Astrocyte (in vitro differentiated cells and primary cell): ENCODE measurements at places on chromosomes 2 and 18. TPM values are rescaled to one million over a fixed set of nuclear protein-coding genes. Genes with fewer than 3 reads are reported as not detected.

The MGAT4A gene
- total RNA-seq: 1.2 and 1.7 TPM in 2 replicates

The RAB6D gene
- 0.43 and 0.70 TPM in 2 replicates for total RNA-seq

The FOXD4L1 gene
- total RNA-seq: not detected in 2 replicates

The SPDYA gene
- total RNA-seq: 1.3 and 1.4 TPM in 2 replicates

The GTF2A1L gene
- total RNA-seq: not detected in 2 replicates

The NLRC4 gene
- not detected in 2 replicates for total RNA-seq

The SKOR2 gene
- total RNA-seq: not detected in 2 replicates

The SPC25 gene
- 0.60 and 1.6 TPM in 2 replicates for total RNA-seq

The KCNE4 gene
- 0.27 and 0.34 TPM in 2 replicates for total RNA-seq

DNA sequence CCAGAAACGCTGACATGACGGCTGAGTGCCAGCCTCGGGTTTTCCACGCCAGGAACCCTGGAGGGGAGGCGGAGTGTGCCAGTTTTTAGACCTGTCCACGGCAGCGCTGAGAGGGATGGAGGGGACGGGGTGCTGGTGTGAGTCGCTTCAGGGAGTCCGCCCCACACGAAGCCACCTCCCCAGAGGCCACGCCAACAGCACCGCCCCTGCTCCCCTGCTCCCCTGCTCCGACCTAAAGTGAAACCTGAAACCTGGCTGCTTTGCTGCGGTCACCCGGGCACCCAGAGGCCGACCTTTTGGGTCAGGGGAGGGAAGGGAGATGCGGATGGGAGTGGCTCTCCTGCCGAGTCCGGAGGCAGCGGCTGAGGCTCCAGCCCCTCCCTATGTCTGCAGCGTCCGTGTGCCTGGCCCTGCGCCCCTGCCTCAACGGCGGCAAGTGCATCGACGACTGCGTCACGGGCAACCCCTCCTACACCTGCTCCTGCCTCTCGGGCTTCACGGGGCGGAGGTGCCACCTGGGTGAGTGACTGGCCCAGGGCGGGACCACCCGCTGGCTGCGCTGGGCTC lies 38.1 kb downstream of the SNED1 start:
- peaks cover 7% of the 10 kb centered on the region for H3K4me1 ChIP-seq
- DNase-seq: no peak
- H3K27me3 ChIP-seq: peaks cover 7% of the 10 kb centered on the region
- H3K4me3 ChIP-seq: no peak overlapping the region

DNA sequence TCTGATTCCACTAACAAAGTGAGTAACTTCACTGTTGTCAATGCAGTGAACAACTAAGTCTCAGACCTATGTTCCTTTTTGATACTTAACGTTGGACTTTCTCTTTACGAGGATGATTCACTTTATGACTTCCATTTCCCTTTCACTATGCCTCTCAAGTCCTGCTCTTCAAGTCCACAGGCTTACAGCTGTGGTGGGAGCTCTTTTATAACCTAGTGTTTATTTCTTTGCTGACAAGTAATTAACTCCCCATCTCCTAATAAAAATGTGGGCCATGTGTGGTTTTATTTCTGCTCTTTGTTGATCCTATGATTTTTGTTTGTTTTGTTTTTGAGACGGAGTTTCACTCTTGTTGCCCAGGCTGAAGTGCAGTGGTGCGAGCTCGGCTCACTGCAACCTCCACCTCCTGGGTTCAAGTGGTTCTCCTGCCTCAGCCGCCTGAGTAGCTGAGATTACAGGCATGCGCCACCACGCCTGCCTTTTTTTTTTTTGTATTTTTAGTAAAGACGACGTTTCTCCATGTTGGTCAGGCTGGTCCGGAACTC lies 142.1 kb downstream of the USP34 start:
- peaks cover 18% of the 10 kb centered on the region for H3K36me3 ChIP-seq
- no peaks in the 10 kb centered on the region for H3K4me1 ChIP-seq
- H3K27me3 ChIP-seq: no peaks in the 10 kb centered on the region
- H3K4me3 ChIP-seq: no peak overlapping the region
- DNase-seq: peak; percentile 4

- H3K4me1 ChIP-seq: peaks cover 29% of the 10 kb centered on the region
- no peak overlapping the region for H3K4me3 ChIP-seq
- peak; percentile 55 for DNase-seq
- peak overlapping the region; percentile 64 for H3K27ac ChIP-seq
- H3K36me3 ChIP-seq: no peaks in the 10 kb centered on the region
These were observed 66.3 kb downstream of the ZEB2 start for GRCh38 chr2:144453486-144454158.

DNA sequence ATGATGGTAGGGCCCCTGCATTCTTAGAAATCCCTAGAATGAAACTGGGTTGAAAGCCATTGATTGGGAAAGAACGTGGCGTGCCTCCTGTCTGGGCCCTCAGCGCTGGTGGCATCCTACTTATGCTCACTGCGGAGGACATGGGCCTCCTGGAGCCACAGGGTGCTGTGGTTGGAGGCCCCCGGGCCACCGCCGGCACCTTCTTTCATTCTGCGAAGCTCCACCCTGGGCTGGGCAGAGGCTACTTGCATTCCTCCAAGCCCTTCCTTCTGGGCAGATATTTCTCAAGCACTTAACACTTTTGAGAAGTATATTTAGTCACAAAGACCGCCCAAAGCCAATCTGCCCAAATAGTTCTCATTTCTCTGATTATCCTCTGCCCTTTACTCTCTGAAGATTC lies 311.9 kb downstream of the MYCN start:
- no peak overlapping the region for H3K27ac ChIP-seq
- H3K4me3 ChIP-seq: no peak overlapping the region
- no peaks in the 10 kb centered on the region for H3K27me3 ChIP-seq
- no peak for DNase-seq
- H3K36me3 ChIP-seq: no peaks in the 10 kb centered on the region

DNA sequence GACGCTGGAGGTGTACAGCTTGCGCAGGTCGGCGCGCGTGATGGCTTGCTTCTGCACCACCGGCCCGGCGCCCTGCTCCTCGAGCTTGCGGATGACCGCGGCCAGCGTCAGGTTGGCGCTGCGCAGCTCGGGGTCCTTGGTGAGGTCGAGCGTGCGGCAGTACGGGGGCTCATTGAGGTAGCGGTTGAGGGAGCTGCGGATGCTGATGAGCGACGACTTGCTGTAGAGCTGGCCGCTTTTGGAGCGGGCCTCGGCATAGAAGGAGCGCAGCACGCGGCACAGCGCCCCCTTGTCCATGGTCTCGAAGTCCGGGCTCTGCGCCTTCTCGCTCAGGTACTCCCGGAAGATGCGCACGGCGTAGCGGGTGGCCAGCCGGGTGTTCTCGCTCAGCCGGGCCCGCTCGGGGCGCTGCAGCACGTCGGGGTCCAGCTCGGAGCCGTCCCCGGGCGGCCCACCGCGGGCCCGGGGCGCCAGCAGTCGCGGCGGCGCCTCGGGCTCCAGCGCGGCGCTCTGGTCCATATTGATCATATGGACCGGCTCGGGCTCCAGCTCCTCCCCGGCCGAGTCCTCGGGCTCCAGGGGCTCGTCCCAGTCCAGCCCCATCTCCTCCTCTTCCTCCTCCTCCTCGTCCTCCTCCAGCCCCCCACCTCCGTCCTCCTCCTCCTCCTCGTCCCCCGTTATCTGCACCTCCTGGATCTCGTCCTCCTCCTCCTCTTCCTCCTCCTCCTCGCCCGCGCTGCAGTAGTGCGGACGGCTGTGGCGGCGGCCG lies 523 bp downstream of the KCTD1 start:
- peaks cover 29% of the 10 kb centered on the region for H3K27me3 ChIP-seq
- H3K4me3 ChIP-seq: peak overlapping the region; percentile 73
- H3K36me3 ChIP-seq: no peaks in the 10 kb centered on the region
- DNase-seq: peak; percentile 89
- H3K27ac ChIP-seq: peak overlapping the region; percentile 47

DNA sequence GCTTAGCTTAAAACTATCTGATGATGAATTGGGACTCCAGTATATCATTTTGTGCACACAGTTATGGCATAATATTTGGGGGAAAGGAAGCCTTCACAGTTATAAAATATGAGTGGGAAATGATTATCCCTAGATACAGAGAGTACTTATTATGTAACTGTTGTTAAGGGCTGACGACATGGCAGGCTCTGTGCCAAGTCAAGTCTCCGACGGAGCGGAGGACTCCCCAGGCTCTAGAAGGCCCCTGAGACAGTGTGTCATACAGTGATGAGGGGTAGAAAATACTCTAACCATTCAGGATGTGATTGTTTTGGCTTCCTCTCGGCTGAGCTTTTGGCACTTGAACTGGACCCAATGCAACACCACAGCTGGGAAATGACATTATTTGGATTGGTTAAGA lies 211.8 kb downstream of the SLC8A1 start:
- no peaks in the 10 kb centered on the region for H3K36me3 ChIP-seq
- H3K4me3 ChIP-seq: no peak overlapping the region
- no peaks in the 10 kb centered on the region for H3K27me3 ChIP-seq
- peak overlapping the region; percentile 64 for H3K27ac ChIP-seq
- H3K4me1 ChIP-seq: peaks cover 32% of the 10 kb centered on the region
- DNase-seq: peak; percentile 94

- H3K27ac ChIP-seq: no peak overlapping the region
- DNase-seq: peak; percentile 36
- H3K4me3 ChIP-seq: no peak overlapping the region
- no peaks in the 10 kb centered on the region for H3K27me3 ChIP-seq
These were observed 98.2 kb upstream of the ASAP2 start for GRCh38 chr2:9108210-9108967.

DNA sequence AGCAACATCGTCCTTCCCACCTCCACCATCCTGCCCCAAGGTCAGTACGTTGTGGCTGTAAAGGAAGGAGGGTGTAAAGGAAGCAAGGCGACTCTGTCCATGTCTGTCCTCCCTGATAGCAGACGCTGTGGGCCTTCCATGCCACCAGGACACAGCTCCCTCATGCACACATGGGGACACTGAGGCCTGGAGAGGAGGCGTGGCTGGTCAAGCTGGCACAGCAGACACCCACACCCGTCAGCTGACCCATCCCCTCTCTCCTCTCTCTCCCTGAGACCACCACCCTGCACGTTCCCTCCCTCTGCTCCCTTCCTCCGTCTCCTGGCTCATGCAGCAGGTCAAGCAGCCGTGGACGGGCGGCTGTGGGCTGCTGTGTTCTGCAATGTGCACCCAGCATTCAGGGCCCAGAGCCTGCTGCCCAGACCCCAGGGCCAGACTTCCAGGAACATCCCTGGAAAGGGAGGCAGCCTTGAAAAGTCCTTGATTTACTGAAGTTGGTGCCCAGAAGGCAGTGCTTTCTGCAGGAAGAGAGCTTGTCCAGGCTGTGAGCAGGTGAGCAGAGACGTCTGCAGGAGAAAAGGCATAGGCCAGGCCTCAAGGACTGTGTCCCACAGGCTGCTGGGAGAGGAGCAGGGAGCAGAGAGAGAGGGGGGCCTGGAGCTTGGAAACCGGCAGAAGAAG lies 133.6 kb downstream of the DDX1 start:
- H3K4me3 ChIP-seq: no peak overlapping the region
- H3K36me3 ChIP-seq: no peaks in the 10 kb centered on the region
- H3K27ac ChIP-seq: no peak overlapping the region

- no peak overlapping the region for H3K27ac ChIP-seq
- H3K27me3 ChIP-seq: peaks cover 15% of the 10 kb centered on the region
- H3K36me3 ChIP-seq: no peaks in the 10 kb centered on the region
- peak; percentile 47 for DNase-seq
- H3K4me1 ChIP-seq: peaks cover 5% of the 10 kb centered on the region
These were observed 95.3 kb downstream of the CD8B2 start for GRCh38 chr2:106582148-106583143.

DNA sequence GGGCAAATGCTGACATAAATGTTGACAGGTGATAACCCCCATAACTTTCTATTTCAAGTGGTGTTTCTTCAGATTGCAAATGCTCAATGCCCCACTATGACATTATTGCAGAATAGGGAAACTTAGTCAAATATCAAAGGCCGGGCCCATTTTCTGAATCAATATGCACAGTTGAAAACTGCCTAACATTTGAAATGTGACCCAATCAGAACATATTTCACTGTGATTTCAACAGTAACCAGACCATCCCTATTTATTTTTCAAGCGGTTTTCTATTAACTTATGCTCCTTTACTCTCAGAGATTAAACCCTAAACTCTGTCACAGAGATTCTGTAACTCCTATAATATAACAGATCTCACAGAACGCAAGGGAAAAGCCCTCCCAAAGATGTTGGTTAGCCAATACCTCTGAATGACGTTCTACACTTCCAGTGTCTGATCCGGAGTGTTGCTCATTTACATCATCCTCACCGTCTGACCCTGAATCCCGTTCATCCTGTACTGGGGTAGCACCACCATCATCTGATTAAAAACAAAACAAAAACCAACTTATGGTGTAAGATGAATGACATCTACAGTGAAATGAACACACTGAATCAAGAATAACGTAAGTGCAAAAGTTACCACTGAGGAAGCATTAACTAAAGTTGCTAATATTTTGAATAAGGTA lies 2.9 kb downstream of the IWS1 start:
- no peaks in the 10 kb centered on the region for H3K27me3 ChIP-seq
- no peak overlapping the region for H3K4me3 ChIP-seq
- peaks cover 14% of the 10 kb centered on the region for H3K36me3 ChIP-seq
- H3K4me1 ChIP-seq: peaks cover 7% of the 10 kb centered on the region
- no peak for DNase-seq

- no peaks in the 10 kb centered on the region for H3K36me3 ChIP-seq
- no peaks in the 10 kb centered on the region for H3K4me1 ChIP-seq
- no peak overlapping the region for H3K27ac ChIP-seq
- DNase-seq: no peak
- H3K27me3 ChIP-seq: peaks cover 42% of the 10 kb centered on the region
These were observed 56.6 kb downstream of the ACOXL start for GRCh38 chr2:110788976-110789375.

- H3K27me3 ChIP-seq: no peaks in the 10 kb centered on the region
- no peak overlapping the region for H3K27ac ChIP-seq
- H3K36me3 ChIP-seq: no peaks in the 10 kb centered on the region
- H3K4me1 ChIP-seq: no peaks in the 10 kb centered on the region
These were observed 78.4 kb upstream of the MC2R start for GRCh38 chr18:13993730-13994129.

- no peaks in the 10 kb centered on the region for H3K4me1 ChIP-seq
- no peak for DNase-seq
- H3K4me3 ChIP-seq: no peak overlapping the region
- H3K27ac ChIP-seq: no peak overlapping the region
- H3K27me3 ChIP-seq: no peaks in the 10 kb centered on the region
These were observed 24.1 kb downstream of the FAM228B start for GRCh38 chr2:24147364-24147763.

DNA sequence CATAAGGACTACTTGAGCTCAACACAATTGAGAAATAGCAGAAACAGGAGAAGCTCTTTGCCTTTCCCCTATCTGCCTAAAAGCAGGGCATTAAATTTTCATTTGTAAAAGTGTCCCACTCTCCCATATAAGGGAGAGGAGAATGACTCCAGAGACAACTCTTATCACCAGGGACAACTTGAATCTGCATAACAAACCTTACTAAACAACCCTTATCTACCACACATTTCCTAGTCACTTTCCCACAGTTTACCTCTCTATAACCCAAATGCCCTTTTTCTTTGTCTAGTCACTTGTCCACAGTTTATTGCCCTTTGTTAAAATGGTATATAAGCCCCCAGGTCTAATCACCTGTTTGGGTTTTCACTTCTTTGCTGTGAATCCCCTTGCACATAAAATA lies 37.5 kb upstream of the PPM1B start:
- no peak overlapping the region for H3K27ac ChIP-seq
- DNase-seq: no peak
- no peaks in the 10 kb centered on the region for H3K27me3 ChIP-seq
- H3K36me3 ChIP-seq: no peaks in the 10 kb centered on the region

GRCh38 chr2:48249025-48249424 lies 280.9 kb upstream of the STON1 start:
- no peaks in the 10 kb centered on the region for H3K27me3 ChIP-seq
- no peaks in the 10 kb centered on the region for H3K36me3 ChIP-seq
- H3K4me3 ChIP-seq: peak overlapping the region; percentile 32
- peak overlapping the region; percentile 88 for H3K27ac ChIP-seq
- peaks cover 20% of the 10 kb centered on the region for H3K4me1 ChIP-seq
- DNase-seq: peak; percentile 68

- no peaks in the 10 kb centered on the region for H3K27me3 ChIP-seq
- H3K27ac ChIP-seq: no peak overlapping the region
- no peak for DNase-seq
- H3K4me1 ChIP-seq: peaks cover 6% of the 10 kb centered on the region
These were observed 18.3 kb upstream of the POLE4 start for GRCh38 chr2:74939919-74940812.
